ENCODE measurements at places on chromosomes 12 and 14.

GRCh38 chr14:32068708-32069107 is 8.4 kb upstream of the ARHGAP5 start:
- DNase-seq = no peak

GRCh38 chr12:6180268-6181051 is 19.7 kb upstream of the CD9 start:
- no peak for DNase-seq

- DNase-seq = no peak
Observed at GRCh38 chr12:110093631-110094311, 30.4 kb upstream of the IFT81 start.

- no peak for DNase-seq
Observed at GRCh38 chr12:1605129-1606020, 11.0 kb upstream of the FBXL14 start.

DNA sequence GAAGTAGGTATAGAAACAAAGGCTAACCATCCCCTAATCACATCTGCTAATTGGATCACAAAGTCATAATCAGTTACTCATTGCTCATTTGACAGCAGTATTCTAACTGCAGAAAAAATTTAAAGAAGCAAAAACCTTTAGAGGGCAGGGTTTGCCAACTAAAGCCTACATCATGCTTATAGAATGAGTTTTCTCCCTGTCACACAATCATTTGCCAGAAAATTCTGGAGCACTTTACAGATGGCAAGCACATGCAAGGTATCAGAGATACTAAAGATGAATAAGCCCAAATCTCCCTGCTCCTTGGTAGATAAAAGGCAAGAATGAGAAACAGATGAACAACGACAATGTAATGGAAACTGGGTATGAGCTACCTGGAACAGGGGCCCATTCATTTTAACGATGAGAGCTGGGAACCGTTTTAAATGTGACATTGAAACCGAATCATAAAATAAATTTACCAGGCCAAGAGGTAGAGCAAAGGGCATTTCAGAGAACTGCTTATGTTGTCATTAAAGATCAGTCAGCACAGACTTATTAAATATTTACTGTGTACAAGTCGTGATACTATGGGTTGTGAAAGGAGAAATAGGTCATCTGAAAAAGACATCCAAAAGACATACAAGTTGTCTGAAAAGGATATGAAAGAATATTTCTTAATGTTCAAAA is 211.4 kb upstream of the ABCD2 start:
- DNase-seq = no peak

- no peak for DNase-seq
Observed at GRCh38 chr14:103423050-103423461, 37.8 kb downstream of the MARK3 start.

GRCh38 chr14:81454572-81455218 is 54.6 kb upstream of the STON2 start:
- no peak for DNase-seq
